Omental fat pad (tissue), 4 donors: ENCODE measurements at places on chromosomes 1 and 21. TPM values are rescaled to one million over a fixed set of nuclear protein-coding genes. Genes with fewer than 3 reads are reported as not detected.

DNA sequence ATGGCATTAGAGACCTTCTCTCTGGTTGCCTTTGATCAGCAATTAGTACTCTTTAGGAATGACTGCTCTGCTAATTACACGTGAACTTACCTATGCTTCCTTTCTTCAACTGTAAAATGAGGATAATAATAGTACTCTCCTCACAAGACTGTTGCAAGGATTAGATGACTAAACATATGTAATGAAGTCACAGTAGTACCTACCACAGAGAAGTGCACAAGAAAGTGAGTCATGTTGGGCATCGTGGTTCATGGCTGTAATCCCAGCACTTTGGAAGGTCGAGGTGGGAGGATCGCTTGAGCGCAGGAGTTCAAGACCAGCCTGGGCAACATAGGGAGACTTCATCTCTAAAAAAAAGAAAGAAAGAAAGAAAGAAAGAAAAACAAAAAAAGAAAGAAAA lies 68.1 kb upstream of the AK4 start:
- no peak for DNase-seq

DNA sequence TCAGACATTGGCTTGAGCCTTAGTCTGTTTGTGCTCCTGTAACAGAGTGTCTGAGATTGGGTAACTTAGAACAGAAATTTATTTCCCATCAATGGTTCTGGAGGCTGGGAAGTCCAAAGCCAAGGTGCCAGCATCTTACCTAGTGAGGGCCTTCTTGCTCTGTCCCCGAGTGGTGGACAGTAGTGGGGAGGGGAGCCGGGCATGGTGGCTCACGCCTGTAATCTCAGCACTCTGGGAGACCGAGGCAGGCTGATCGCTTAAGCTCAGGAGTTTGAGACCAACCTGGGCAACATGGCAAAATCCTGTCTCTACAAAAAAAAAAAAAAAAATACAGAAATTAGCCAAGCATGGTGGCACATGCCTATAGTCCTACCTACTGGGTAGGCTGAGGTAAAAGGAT lies 336.5 kb upstream of the VAMP3 start:
- DNase-seq, result no peak

- no peak for DNase-seq
Measured at GRCh38 chr1:213345621-213346020, 294.6 kb downstream of the RPS6KC1 start.

DNA sequence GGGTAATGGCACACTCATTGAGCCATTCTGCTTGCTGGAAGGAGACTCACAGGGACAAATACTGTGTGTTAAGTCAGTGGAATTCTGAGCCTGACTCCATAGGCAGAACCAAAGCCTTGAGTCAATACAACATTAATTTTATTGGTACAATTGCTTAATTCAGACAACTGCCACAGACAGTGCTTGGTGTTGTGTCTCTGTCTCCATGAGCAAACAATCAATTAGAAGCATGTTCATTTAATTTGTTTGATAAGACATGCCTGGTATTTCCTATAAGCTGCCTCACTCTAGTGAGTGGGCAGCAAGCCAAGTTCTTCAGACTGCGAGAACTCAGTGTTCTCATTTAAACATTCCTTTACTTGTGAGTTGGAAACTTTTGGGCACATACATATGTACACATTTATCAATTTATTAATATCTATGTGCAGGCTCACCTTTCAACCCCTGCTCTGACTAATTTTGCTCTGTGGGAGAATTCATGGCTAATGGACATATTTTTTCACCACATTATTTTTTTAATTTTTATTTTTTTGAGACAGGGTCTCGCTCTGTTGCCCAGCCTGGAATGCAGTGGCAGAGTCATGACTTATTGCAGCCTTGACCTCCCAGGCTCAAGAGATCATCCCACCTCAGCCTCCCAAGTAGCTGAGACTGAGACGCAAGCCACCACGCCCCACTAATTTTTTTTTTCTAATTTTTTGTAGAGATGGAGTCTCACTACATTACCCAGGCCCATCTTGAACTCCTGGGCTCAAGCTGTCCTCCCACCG lies 4.5 kb upstream of the SRSF10 start:
- no peak for DNase-seq

- no peak for DNase-seq
Measured at GRCh38 chr1:157110686-157111085, 11.1 kb upstream of the ETV3L start.

DNA sequence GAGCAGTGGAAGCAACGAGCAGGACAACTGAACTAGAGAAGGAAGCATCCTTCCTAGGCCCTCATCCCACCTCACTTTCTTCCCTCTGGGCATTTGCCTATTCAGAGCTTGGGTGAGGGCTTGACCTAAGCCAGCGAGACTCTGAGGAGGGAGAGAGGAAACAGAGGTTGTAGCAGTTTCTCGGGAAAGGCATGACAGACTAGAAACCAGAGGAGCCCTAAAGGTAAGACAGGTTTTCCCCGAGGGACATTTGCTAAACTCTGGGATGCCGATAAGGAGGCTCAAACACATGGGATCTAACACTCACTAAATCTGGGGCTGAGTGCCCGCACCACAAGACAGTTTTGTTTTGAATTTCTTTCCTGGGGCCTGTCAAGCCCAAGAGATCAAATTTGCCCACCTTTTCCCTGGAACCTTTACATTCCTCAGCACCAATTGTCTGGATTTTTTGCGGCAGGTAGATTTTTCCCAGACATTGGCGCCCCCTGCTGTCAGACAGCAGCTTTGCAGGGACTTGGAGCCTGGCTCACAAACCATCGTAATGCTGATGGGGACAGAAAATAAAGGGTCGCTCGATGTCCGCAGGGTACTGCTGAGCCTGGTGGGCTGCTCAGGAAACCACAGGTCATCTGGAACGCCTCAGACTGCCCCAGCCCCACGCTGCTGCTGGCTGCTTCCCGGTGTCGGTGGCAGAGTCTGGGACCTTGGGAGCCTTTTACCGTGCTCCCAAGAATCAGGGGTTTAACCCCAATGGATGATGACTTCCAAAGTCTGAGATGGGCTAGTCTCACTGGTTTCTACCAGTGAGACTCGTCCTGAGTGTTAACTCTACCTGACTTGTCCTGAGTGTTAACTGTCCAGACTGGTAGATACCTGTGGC lies 23.4 kb upstream of the TSPAN2 start:
- DNase-seq, result no peak

DNA sequence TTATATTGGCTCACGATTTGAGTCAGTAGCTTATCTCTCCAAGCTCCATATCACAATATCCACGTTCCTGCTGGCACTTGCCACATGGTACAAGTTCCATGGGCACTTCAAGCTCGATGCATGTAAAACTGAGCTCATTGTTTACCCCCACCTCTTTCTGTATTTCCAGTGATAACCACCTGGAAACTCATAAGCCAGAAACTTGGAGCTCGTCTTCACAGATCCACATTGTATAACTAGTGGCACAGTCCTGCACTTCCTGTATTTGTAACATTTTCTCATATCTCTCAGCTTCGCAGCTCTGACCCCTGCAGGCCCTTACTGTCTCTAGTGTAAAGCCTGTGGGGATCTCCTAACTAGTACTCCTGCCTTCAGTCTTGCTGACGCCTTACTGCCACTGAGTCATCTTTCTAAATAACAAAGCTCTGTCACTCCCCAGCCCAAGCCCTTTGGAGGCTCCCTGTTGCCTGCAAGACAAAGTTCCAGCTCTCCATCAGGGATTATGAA lies 6.5 kb upstream of the C2CD4D start:
- no peak for DNase-seq

- no peak for DNase-seq
Measured at GRCh38 chr1:234780112-234780511, 170.1 kb upstream of the IRF2BP2 start.

DNA sequence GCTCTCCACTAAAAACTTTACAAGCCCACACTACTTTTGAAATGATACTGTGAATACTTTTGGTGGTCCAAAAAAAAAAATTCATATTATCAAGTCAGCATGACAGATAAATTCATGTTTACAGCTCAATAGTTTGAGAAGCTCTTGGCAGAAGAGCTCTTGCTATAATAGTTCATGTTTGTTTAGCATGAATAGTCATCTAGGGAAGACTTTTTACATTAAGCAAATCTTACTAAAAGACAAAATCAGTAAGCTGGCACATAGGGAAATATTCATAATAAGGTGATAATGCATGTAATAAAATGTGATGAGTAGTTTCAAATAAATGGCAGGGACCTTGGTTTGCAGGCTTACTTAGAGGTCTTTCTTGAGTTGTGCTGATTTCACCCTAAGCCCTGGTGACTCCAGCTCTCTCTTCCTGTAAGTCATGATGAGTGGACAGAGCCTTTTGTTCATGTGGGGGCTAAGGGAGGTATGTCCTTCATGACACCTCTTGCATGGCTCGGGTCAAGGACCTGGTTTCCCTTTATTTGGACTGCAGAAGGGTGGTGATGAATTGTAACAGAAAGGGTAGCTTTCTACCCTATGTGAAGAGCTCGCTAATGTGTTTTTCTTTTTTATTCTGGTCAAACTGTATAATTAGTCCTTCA lies 166.7 kb downstream of the GABPA start:
- DNase-seq, result no peak

DNA sequence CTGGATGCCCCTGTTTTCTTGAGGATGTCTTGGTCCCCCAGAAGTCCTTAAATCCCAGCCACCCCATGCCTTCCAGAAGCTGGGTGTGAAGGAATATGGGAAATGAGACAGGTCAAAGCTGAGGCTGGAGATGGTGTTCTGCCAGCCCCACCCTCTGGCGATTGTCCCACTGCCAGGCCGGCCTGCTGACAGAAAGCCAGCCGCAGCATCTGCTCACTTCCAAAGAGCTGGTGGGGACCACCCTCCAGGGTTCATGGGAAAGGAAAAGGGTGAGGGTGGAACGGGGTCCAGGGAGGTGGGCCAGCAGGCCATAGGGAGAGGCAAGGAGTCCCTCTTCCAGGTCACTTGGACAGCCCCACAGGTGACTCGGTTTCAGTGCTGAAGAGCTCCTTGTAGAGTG lies 1.9 kb upstream of the LINGO4 start:
- DNase-seq, result no peak

DNA sequence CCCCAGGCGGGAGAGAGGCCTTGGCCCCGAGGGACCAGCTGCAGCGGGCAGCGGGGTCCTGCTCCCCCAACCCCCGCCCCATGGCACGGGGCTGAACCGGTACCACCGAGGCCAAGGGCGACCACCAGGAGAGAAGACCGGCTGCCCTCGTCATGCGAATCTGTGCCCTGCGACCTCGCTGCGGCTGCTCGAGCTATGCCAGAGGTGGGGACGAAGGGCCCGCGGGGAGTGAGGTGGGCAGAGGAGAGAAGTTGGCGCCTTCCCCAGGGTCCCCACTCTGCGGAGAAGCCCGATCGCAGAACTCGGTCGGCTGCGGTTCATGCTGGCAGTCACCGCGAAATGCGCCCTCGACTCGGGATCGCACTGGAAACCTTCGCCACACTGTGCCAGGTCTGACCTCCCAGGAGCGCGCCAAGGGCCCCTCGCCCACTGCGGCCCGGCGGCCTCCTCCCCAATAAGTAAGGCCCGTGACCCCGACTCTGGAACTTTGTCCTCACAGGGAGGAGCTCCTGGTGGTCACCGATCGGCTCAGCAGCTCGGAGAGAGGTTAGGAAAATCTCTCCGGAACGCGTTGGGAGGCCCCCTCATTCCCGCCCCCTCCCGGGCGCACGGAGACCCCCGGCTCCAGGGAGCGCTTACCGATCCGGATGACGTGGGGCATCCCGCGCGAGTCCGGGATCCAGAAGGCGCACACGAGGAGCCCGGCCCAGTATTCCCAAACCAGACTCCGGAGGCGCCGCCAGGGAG lies 787 bp downstream of the GRIK3 start:
- DNase-seq, result no peak

- DNase-seq, result no peak
Measured at GRCh38 chr1:20191266-20191825, 5.0 kb upstream of the PLA2G2C start.

- no peak for DNase-seq
Measured at GRCh38 chr1:65467536-65467935, 47.1 kb downstream of the LEPR start.

DNA sequence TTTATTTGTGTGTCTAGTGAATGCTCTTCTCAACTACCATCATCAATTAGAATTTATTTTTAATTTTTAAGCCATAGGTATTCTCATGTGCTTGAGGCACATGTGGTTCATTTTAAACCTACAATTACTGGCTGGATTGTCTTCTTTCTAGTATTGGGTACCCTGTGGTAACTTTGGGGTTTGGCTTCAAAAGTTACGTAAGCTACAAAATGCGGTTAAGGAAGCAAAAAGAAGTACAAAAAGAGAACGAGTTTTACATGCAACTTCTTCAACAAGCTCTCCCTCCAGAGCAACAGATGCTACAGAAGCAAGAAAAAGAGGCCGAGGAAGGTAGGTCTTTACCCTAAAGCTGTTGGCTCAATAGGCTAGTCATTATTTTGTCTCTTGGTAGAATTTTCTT lies 25.8 kb downstream of the MACO1 start:
- DNase-seq, result no peak

DNA sequence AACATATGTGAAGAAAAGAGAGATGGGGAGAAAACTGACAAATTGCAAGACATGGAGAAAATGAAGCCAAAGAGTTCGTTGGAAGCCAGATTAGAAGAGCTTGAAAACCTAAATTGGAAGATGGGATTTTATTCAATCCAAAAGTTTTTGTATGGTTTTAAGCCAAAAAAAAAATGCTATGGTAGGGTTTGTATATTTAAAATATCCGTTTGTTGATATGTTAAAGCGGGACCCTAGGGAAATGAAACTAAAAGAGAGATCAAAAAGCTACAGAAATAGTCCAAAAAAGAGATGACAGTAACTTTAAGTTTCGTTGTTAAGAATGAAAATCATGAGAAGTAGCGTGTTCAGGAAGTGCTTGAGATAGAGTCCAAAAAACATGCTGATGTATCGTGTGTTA lies 617.7 kb upstream of the ADGRL2 start:
- no peak for DNase-seq

GRCh38 chr21:35234725-35235124 lies 185.6 kb upstream of the RUNX1 start:
- no peak for DNase-seq

GRCh38 chr1:202159534-202160371 lies 649 bp downstream of the PTPN7 start:
- DNase-seq, result no peak

- DNase-seq, result no peak
Measured at GRCh38 chr1:248853663-248854375, 5.1 kb downstream of the ZNF692 start.

DNA sequence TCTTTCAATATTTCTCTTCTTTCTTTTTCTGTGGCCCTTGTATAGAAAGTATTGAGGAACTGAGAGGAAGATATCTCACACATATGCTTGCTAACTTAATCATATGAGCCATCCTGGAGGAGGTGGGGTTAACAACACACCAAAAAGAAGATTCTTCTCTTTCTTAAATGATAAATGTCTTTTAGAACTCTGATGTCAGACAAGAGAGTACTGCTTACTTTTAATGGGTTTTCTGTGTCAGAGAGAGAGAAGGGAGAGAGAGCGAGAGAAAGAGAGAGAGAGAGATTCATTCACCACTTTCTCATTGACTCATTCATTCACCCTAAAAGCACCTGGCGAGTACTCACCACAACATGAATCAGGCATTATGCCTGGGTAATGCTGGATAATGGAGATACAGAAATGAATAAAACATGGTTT lies 250.3 kb upstream of the SGIP1 start:
- DNase-seq, result no peak

GRCh38 chr1:159009704-159010361 lies at the start of gene IFI16:
IFI16 (plus strand) TSS chr1:159009907; CDS start chr1:159014681, 4,774 bp downstream.
- no peak for DNase-seq

CYP4A11 gene
- 0.79 TPM for total RNA-seq

COL9A2 gene
- total RNA-seq, result 1.6 TPM

CR1L gene
- total RNA-seq, result not detected

FOXJ3 gene
- total RNA-seq, result 83.5 TPM

KCNJ9 gene
- total RNA-seq, result not detected

TSPAN1 gene
- total RNA-seq, result 1.2 TPM

MAP1LC3C gene
- 41.6 TPM for total RNA-seq

FYB2 gene
- total RNA-seq, result not detected

S100A1 gene
- 21.7 TPM for total RNA-seq

LAMB3 gene
- 69.9 TPM for total RNA-seq
